MG63 (cell line): ENCODE measurements at places on chromosomes 11 and 22. TPM values are rescaled to one million over a fixed set of nuclear protein-coding genes. Genes with fewer than 3 reads are reported as not detected.

CREB3L1 gene
- 2.5 and 12.5 TPM in 2 replicates for total RNA-seq

MEI1 gene
- total RNA-seq: not detected in 2 replicates

SMIM35 gene
- total RNA-seq: not detected in 2 replicates

SLC22A9 gene
- not detected in 2 replicates for total RNA-seq

OR5M3 gene
- total RNA-seq: not detected in 2 replicates

KDM2A gene
- 11.8 and 16.7 TPM in 2 replicates for total RNA-seq

MRPL23 gene
- 26.6 TPM in 1 of 2 replicates, not detected in the other for total RNA-seq

TNNT3 gene
- not detected in 2 replicates for total RNA-seq

KRTAP5-7 gene
- total RNA-seq: not detected in 2 replicates

CD82 gene
- 34.5 and 61.3 TPM in 2 replicates for total RNA-seq

DNAJB7 gene
- total RNA-seq: not detected in 2 replicates

MUC6 gene
- not detected in 2 replicates for total RNA-seq

TP53AIP1 gene
- total RNA-seq: not detected in 2 replicates

DCHS1 gene
- total RNA-seq: 4.3 and 5.4 TPM in 2 replicates

OR9G1 gene
- total RNA-seq: not detected in 2 replicates

APOL5 gene
- total RNA-seq: not detected in 2 replicates

MYRF gene
- 0.23 and 1.9 TPM in 2 replicates for total RNA-seq

OR10G8 gene
- total RNA-seq: not detected in 2 replicates

IGSF9B gene
- total RNA-seq: 0.12 and 0.43 TPM in 2 replicates

DGCR6L gene
- total RNA-seq: 82.0 and 82.5 TPM in 2 replicates

NFAM1 gene
- not detected in 2 replicates for total RNA-seq

RFPL3 gene
- total RNA-seq: not detected in 2 replicates

TMPRSS6 gene
- not detected in 2 replicates for total RNA-seq

FZD4 gene
- 0.16 and 0.99 TPM in 2 replicates for total RNA-seq

KDM4D gene
- 0.89 and 0.91 TPM in 2 replicates for total RNA-seq

HEPHL1 gene
- not detected in 2 replicates for total RNA-seq

CSF2RB gene
- total RNA-seq: not detected in 2 replicates
